ENCODE measurements at places on chromosomes 5 and 9.

DNA sequence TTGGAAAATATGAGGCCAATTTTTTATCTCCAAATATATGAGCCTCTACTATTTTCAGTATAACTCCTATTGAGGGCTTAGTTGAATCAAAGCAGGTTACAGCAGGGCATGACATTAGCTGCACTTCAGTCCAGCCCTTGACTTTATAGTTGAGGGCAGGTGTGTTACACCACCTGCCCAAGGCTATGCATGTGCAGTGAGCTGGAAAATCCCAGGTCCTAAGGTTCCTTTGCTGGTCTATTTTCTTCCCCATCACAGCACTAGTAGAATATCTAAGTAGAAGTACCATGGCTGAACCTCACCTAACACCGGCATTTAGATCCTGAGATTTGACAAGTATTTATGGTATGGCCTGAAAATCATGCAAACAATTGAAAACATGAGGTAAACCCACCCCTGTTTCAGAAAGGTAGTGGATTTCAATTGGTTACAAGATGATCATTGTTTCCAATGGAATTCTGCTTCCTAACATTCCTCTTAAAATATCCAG, 201.1 kb downstream of the SEMA5A start:
- DNase-seq = no peak

- DNase-seq = peak; percentile 64
Observed at GRCh38 chr5:160991205-160991604, 139.2 kb upstream of the ATP10B start.

GRCh38 chr9:128947277-128947526, 201 bp downstream of the DOLK start:
- DNase-seq = no peak

DNA sequence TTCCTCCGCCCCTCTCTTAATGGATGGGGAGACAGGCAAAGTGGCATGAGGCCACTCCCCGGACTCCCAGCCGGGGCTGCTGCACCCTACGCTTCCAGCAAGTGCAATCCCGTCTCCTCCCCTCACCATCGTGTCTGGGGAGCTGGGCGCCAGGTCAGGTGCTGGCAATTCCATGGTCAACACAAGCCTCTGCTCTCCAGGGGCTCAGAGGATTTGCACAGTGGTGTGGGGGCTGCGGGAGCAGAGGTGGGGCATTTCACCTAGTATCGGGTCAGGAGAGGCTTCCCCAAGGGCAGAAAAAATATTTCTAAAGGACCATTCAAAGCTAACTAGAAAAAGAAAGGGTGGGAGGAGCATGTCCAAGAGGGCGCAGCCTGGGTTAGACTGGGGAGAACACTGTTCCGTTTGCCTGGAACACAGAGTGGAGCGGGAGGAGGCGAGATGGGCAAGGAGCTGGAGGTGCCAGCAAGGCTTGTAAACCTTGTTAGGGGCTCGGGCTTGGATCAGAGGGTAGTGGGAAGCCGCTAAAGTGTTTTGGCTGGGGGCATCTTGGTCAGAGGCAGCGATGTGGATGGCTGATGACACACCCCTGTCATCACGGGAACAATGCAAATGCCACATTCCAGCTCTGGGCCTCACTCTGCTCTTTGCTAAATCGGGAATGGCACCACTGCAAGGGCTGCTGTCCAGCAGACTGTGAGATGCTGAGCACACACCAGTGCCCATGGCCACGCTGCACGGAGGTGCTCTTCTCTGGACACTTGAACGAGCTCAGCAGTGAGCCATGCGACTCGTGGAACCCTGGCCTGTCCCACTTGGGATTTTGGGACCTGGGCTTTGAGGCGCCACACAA, 191.7 kb downstream of the CDK5RAP2 start:
- DNase-seq = no peak

DNA sequence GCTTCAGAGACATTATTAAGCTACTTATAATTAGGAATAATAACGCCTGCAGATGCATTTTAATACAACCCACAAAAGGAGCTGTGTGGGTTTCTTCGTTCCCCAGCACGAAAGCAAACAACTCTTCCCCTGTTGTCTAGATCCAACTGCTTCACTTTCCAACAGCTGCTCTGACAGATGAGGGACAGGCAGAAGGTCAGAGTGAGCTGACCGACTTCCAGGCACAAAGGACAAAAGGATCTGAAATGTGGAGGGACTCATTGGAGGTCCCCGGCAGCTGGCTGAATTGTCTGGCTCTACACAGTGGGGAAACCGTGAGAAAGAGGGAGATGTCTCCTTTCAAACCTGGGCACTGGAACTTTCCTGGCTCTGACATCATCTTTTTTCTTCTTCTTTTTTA, 79.1 kb upstream of the ALDH1B1 start:
- DNase-seq = no peak

Measured in epithelial cell of esophagus (primary cell).